Stimulated activated effector memory CD8-positive, alpha-beta T cell treated with anti-CD3 and anti-CD28 coated beads, Interleukin-12 subunit alpha, Interleukin-12 subunit beta, amount 100 ng/mL, for 72 hours (primary cell): ENCODE measurements at places on chromosomes 5 and 9.

GRCh38 chr5:87900419-87900818 is 368.2 kb downstream of the TMEM161B start:
- DNase-seq, result no peak

- no peak for DNase-seq
Observed at GRCh38 chr5:169426784-169427183, 125.8 kb upstream of the SLIT3 start.

GRCh38 chr5:17190799-17191391 is 26.5 kb upstream of the BASP1 start:
- DNase-seq, result no peak

DNA sequence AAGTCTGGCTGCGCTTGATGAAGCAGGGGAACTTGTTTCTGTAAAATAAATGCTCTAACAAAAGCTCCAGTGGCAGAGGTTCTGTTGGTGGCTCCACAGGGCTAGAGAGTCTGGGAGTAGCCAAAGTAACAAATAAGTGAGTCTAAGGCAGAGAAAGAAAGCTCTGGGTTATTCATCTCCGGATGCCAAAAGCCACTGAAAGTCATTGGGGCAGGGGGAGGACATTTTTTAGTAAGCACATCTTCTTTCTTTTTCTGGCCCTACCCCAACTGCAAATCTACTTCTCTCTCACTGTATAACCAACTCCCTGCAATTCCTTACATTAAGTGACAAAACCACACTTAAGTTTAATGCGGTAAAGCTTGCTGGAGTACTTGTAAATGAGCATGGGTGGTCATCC is 141.6 kb downstream of the INSYN2B start:
- no peak for DNase-seq

DNA sequence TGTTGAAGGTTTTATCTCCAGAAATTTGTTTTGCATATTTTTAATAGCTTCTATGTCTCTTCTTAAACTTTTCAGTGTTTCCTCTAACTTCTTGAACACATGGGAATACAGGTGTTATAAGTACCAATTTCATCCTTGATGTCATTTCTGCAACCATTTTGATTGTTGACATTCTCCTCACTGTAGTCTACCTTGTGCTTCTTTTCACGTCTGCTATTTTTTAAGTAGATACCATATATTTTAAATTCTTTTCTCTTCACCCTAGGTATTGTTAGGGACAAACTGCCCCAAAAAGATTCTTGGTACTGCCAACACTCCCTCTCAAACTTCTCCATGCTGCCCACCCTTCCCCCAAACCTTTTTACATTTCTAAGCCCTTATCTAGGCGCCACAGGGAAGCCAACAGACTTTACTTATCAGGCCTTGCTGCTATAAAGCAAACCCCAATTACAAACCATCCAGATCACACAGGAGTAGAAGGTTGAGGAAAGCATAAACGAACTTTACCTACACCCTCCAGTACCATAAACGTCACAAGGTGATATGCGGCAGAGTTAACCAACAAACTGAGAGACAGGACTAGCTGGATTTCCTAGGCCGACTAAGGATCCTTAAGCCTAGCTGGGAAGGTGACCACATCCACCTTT is 1165.3 kb downstream of the TAF11L14 start:
- DNase-seq, result no peak

- DNase-seq, result no peak
Observed at GRCh38 chr5:140631831-140632365, 1.1 kb downstream of the CD14 start.

DNA sequence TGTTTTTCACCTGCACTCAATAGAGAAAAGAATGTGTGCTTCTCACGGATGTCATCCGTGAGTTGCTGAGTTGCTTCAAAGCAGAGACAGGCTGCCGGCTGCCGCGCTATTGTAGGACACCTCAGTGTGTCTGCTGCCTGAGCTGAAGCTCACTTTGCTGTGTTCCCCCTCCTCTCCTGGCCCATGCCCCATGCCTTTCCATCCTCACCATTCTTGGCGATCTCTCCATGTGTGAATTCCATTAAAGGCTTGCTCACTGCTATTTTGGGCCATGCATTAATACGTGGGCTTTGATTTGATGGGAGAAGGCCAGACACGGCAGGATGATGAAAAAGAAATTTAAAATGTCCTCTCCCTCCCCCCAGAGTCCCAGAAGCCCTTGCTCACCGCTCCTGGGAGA is 14.5 kb downstream of the ADAM19 start:
- no peak for DNase-seq

- peak; percentile 95 for DNase-seq
Observed at GRCh38 chr5:160421625-160422258, at the start of gene PTTG1. Gene PTTG1 (plus strand): TSS chr5:160421855. CDS start chr5:160422313, 458 bp downstream.

GRCh38 chr9:77707383-77708063 is 59.4 kb upstream of the GNA14 start:
- no peak for DNase-seq

GRCh38 chr9:132078699-132079356 is 839 bp downstream of the MED27 start:
- DNase-seq, result peak; percentile 61

DNA sequence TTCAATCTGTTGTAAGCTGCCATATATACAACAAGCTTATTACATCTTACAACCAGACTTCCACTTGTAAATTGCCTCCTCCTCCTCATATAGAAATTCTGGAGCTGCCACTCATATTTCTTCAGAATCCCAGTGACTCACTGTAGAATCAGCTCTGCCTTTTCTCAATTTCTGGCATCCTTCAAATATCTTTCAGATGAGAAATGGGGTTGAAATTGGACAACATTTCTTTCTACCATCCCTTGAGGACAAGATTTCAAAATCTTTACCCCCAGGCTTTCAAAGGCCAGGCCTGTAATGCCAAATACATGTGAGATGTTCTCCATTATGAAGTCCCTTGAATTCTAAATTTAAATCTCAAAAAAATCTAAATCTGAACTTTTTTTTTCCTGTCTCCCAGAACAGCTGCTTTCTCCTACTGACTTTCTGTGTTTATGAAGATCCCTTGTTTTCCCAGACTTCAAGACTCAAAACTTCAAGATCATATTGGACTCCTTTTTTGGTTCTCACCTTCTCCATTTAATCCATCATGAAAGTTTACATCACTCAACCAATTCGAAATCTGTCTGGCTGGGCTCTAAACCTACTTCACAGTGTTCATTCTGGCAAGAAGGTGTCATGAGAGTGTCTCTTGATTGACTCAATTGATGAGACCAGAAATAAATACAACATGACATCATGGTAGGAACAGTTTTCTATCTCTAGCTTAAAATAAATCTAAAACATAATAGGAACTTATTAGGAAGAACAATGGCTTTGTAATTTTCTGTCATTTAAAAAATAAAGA is 109.8 kb downstream of the HMHB1 start:
- DNase-seq, result no peak

GRCh38 chr5:179215576-179215975 is 129.7 kb downstream of the ADAMTS2 start:
- DNase-seq, result no peak

GRCh38 chr5:53956196-53956595 is 354.2 kb downstream of the ARL15 start:
- DNase-seq, result no peak

DNA sequence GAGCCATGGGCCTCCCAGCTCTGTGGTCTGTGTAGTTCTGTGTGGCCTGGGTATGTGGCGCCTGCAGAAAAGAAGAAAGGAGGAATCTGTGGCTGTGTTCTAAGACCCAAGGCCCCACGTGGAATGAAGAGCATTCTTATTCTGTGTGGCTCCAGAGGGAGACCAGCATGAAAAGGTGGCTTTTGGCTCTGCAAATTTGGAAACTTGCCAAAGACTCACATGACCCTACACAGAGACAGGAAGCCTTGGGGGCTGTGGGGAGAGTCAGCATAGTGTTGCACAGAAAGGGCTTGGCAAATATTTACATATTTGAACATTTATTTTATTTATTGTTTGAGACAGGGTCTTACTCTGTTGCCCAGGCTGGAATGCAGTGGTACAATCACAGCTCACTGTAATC is 193.3 kb downstream of the TMEM38B start:
- no peak for DNase-seq

- DNase-seq, result no peak
Observed at GRCh38 chr5:176388003-176388443, 375 bp downstream of the NOP16 start.

DNA sequence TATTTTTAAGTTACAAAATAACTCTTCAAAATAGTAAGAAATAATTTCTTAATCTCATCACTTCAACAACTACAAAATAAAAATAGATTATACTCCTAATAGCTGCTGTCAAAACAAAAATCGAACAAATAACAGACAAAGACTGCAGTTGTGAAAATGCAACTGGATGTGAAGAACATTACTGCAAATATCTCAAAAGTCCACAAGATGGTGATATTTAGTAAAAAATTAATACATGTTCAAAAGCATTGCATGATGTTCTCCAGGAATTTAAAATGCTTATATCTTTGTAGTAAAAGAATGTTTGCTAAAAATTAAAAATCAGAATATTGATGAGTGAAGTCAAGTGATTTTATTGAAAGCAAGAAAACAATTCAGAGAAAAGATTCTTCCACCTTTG is 66.2 kb downstream of the MPDZ start:
- DNase-seq, result no peak

GRCh38 chr5:28580616-28581015 is 1542.2 kb upstream of the CDH9 start:
- no peak for DNase-seq

GRCh38 chr9:111037708-111038330 is 451 bp downstream of the LPAR1 start:
- DNase-seq, result no peak

- no peak for DNase-seq
Observed at GRCh38 chr9:71936066-71936465, 24.6 kb downstream of the C9orf85 start.

DNA sequence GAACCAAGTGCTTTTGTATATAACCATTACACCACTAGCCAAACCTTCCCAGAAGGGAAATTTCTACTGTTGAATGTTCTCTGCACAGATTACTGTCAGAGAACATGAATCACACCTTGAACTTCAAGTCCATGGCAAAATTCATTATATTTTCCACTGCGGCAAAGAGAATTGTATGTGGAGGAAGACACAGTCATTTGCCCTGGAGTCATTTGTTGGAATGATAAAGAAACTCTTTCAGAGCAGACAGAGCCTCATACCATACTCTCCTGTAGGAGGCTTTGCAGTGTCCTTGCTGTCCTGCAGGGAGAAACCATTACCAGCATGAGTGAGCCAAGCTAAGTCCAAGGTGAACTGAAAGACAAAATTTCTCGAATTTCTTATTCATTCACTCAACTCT is 369.0 kb downstream of the ARHGEF28 start:
- no peak for DNase-seq

- DNase-seq, result no peak
Observed at GRCh38 chr5:59008816-59009473, 426.1 kb downstream of the RAB3C start.

DNA sequence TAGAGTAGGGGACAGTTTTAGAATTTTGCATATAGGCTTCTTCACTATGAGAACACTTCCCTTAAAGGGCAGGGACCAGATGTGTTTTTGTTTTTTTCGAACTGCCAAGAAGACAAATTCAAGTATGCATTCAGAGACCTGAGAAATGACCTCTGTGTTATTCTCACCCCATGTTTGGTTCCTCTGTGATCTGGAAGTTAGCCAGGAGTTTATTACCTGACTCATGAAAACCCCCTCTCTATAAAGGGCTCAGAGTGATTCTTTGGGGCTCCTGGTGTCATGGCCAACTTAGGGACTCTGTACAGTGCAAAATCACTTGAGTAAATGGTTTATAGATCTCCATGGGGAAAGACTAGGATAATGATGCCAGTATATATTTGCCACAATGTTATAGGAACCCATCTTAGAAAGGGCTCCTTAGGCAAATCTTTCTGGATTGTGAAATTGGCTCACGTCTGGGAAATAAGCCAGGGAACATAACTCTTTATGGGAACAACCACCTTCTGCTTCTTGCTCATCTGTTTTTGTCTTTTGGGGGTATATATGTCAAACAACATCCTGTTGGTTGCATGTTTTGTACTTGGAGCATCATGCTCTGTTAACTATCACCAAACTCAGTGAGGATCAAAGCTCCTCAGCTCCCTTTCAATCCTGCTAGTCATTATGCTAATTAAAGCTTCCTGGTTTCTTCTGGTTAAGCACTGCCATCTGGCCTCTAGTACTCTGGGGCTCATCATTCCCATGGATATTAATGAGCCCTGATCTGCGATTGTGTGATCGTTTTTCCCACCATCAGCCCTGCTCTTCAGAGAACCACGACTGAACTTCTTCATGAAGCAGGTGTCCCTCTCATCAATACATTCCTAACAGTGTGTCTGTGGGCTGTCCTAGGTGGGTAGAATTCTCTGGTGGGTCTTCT is 173.4 kb upstream of the CDH12 start:
- DNase-seq, result no peak

GRCh38 chr5:39541920-39542319 is 117.1 kb upstream of the DAB2 start:
- no peak for DNase-seq

GRCh38 chr5:472076-472655 is 29.2 kb downstream of the EXOC3 start:
- DNase-seq, result no peak

DNA sequence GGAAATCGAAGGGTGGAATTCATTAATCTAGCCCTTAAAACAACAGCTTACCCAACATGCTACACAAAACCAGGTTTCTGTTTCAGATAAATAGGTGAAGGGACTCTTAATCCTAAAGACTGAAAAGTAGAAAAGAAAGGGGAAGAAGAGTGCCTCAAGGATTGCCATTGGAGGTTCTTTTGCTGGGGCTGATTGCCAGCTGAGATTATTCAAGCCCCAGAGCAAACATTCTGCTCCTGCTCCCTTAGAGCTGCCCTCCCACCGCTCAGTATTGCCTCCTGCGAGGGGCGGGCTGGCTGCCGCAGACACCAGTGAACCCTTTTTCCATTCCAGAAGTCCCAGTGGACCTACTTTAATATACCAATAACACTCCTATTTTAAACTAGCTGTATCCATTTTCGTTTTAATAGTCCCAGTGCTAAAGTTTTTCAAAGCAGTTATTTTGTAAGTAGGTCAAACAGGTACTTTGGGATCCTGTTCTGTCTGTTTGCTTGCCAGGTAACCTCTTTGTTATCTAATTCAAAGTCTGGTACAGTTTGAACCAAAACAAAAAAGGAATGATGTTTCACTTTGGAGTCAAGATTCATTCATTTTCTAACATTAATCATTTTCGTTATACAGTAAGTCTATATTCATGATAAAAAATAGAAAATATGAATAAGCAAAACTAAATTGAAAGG is 38.6 kb downstream of the HMGCS1 start:
- DNase-seq, result no peak

DNA sequence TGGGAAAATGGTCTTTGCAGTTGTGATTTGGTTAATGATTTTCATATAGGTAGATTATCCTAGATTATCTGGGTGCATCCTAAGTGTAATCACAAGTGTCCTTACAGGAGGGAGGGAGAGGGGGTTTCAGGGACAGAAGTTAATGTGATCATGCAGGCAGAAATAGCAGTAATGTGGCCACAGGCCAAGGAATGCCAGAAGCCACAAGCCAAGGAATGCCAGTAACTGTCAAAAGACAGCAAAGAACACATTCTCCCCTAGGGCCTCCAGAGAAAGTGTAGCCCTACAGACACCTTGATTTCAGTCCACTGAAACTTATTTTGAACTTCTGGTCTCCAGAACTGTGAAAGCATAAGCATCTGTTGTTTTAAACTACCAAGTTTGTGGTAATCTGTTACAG is 2074.5 kb downstream of the MAT2B start:
- DNase-seq, result no peak

- DNase-seq, result no peak
Observed at GRCh38 chr9:108052431-108053080, 563.0 kb upstream of the KLF4 start.
